ENCODE measurements at places on chromosomes 6 and 20. TPM values are rescaled to one million over a fixed set of nuclear protein-coding genes. Genes with fewer than 3 reads are reported as not detected.

The CTAGE9 gene
- total RNA-seq = not detected

The FNDC1 gene
- total RNA-seq = 0.02 TPM

The SCRT2 gene
- not detected for total RNA-seq

The PLAGL1 gene
- 13.6 TPM for total RNA-seq

The TBXT gene
- total RNA-seq = not detected

The DOK5 gene
- 27.7 TPM for total RNA-seq

The TSBP1 gene
- total RNA-seq = not detected

The ULBP2 gene
- total RNA-seq = 0.65 TPM

The PDE10A gene
- not detected for total RNA-seq

The TFAP2A gene
- not detected for total RNA-seq

The C6orf15 gene
- total RNA-seq = not detected

The OTOR gene
- not detected for total RNA-seq

The SIRPD gene
- total RNA-seq = not detected

The LINC00237 gene
- total RNA-seq = not detected

The PREP gene
- 55.9 TPM for total RNA-seq

The BCAS1 gene
- total RNA-seq = not detected
